ENCODE measurements at places on chromosomes 1 and 21.

DNA sequence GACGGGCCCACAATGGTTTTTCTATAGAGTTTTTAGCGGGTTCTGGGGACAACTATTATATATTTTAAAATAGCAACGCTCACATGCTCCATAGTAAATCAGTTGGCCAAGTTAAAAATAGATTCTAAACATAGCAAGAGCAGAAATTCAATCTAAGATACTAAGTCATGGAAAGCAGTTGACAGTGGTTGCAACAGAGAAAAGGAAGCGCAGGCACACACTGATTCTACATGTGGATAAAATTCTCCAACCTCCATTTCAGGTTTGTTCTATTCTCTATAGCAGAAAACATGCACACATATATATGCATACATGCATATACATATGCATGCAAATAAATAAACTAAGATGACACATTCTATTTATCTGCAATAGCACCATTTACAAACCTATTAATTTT lies 89.6 kb upstream of the HNRNPU start:
- DNase-seq, result no peak

- DNase-seq, result peak; percentile 22
Observed at GRCh38 chr1:11541956-11542355, 63.0 kb downstream of the DISP3 start.

DNA sequence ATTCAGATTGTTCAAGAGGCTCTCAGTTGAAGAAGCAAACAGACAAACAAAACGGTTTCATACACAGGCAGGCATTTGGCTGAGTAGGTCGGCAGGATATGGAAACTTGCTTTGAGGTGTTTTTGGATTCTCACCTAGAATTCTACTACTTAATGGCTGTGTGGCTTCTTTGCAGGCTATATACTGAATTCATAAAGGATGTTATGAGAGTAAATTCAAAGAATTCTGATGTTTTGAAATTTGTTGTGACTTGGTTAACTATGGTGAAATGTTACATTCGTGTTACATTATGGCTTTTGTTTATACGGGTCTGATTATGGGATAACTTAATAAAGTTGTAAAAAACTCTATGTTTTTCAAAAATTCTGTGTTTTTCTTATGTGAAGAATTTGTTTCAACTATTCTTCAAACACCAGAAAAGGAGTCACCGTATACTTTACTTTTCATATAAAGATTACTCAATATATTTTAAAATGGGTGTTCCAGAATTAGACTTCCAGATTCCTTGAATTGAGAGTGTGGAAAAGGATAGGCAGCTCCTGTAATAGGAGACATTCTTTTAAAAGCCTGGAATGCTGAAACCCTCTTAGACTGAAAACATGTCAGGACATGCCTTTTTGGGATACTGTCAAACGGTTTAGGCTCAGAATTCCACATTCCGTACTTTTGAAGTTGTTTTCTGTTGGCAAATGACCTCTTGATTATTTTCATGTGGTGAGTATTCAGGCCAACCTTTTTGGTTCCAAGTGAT lies 8.2 kb upstream of the IRF2BP2 start:
- no peak for DNase-seq

GRCh38 chr1:177561436-177561835 lies 390.7 kb downstream of the BRINP2 start:
- no peak for DNase-seq

GRCh38 chr1:53051676-53052075 lies 10.3 kb upstream of the PODN start:
- DNase-seq, result no peak

DNA sequence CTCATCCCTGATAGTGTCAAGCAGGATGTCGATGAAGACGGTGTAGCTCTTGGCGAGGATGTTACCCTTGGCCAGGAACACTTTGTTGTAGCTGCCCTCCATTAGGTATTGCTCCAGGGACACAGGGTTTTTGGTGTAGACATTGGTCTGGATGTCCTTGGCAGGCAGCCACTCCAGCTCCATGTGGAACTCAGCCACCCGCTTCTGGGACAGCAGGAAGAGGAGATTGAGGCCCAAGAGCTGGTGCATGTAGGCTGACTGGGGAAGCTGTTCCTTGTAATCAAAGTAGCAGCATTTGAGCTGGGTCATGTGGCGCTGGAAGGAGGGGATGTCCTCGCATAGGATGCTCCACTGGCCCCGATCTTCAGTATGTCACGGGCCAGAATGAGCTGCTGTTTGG lies 9.5 kb downstream of the IL6R start:
- DNase-seq, result no peak

GRCh38 chr1:182121787-182122186 lies 60.3 kb upstream of the ZNF648 start:
- DNase-seq, result no peak

DNA sequence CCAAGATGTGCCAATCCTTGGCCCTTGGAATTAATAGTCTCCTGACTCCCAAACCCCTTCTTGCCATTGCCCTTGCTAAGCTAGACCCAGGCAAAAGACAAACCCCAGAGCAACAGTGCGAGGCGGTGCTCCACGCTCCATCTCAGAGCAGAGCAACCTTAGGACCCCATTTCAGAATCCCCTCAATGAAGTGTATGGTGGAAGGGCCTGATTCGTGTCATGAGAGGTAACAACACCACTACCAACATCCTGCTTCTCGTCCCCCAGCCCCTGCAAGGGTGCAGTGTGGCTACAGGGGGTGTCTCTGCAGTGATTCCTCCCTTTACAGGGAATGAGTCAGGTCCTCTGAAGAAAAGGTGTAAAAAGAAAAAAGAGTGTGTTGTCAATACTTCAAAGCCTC lies 103.9 kb upstream of the IRF2BP2 start:
- no peak for DNase-seq

DNA sequence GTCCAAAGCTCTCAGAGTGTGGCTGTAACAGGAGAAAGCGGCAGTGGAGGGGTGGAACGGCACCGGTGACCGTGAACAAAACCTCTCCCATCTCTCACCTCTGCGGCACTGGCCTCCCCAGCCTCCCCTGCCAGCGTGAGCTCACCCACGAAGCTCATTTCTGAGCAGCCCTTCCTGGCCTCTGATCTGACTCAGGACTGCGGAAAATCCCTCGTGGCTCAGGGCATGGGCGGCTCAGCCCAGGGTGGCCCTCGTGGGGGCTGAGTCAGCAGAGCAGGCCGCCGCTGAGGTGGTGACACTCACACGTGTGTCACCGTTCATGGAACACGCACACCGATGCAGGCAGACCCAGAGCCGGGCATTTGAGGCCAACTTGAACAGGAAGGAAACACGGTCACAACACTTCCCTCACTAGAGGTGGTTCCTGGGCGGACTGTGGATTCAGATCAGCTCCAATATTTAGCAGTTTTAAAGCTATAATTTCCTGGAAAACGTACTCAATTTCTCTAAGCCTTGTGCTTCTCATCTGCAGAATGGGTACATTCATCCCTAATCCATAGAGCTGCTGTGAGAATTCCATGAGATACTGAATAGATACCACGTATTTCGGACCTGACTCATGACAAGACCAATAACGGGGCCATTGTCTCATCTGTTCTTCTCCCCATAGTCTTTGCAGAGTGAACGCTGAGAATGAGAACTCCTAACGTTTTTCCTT lies 115.0 kb upstream of the TMPRSS2 start:
- DNase-seq, result peak; percentile 24

- DNase-seq, result no peak
Observed at GRCh38 chr1:29641921-29642320, 405.6 kb downstream of the PTPRU start.

GRCh38 chr1:175314300-175314699 lies 121.7 kb upstream of the KIAA0040 start:
- DNase-seq, result no peak

DNA sequence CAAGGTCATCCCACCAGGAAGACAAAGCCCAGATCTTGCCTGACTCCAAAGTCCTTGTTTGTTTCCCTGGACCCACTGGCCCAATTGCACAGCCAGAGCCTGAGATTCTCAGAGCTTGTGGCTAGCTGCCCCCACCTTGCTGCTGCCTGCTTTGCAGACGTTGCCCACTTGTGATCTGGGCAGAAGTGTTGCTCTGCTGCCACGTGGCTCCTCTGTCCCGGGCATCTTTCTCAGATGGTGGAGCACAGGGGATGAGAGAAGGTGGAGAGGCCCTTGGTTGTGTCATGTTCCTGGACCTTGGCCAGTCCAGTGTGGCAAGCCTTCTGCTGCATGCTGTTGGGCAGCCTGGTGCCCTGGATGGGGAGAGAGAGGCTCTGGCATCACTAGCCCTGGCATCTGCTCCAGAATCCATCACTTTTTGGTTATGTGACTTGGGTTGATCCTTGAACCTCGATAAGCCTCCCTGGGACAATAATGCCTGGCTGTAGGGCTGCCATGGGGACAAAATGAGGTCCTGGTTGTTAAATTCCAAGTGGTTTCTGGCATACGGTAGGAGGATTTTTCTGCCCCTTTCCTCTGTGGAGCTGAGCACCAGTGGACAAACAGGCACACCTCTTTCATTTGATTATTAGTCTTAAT lies 1.5 kb upstream of the NR0B2 start:
- no peak for DNase-seq

DNA sequence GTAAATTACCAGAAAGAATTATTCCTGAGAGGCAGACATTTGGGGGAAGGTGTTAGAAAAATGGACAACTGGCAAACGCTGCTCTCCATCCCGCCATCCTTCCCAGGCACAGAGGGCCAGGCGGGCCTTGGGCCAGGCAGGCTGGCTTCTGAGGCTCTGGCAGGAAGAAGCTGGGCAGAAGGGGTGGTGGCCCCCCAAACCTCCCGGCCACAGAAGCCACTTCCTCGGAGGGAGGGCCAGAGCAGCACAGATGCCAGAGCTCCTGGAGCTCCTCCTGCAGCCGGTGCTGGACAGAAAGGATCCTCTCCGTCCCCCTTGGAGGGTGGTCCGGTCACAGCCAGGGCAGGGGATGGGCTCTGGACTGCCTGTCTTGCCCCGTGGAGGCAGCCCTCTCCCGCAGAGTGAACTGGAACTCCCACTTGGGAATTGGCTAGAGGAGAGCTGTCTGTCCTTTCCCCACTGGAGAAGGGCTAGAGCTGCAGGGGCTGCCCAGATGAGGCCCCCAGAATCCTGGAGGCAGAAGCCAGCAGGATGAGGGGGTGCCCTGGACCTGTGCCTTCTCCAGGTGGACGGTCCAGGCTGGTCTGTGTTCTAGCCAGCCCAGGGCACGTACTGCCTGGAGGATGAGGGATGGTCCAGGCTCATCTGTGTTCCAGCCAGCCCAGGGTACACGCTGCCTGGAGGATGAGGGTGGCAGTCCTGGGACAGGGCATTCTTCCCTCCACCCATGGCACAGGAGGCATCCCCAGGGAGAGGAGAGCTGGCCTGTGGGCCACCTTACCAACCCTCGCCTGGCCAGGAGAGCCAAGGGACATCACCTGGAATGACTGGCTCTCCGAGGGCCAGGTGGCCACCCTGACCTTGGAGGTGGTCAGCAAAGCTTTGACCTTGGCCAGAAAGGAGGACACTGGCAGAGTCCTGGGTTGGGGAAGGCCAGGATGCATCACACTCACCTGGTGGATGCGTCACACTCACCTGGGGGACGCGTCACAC lies 47.4 kb upstream of the ACTRT2 start:
- DNase-seq, result no peak

- peak; percentile 58 for DNase-seq
Observed at GRCh38 chr1:64474665-64475439, 4.9 kb downstream of the CACHD1 start.

DNA sequence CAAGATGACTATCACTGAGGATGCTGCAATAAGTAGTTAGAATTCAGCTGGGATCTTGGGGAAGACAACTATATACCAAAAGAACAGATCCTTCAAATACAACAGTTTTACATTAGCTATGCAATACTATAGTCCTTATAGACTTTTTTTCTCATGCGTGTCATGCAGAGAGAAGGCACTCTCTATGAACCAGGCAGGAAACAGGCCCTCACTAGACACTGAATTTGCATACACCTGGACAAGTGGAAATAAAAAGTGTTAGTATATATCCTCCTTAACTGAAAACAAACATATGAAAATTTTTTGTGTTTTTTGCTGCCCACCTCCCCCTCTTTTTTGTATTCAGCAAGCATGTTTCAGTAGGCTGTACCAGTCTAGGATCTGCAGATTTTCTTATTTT lies 29.9 kb downstream of the TMCO1 start:
- DNase-seq, result no peak

DNA sequence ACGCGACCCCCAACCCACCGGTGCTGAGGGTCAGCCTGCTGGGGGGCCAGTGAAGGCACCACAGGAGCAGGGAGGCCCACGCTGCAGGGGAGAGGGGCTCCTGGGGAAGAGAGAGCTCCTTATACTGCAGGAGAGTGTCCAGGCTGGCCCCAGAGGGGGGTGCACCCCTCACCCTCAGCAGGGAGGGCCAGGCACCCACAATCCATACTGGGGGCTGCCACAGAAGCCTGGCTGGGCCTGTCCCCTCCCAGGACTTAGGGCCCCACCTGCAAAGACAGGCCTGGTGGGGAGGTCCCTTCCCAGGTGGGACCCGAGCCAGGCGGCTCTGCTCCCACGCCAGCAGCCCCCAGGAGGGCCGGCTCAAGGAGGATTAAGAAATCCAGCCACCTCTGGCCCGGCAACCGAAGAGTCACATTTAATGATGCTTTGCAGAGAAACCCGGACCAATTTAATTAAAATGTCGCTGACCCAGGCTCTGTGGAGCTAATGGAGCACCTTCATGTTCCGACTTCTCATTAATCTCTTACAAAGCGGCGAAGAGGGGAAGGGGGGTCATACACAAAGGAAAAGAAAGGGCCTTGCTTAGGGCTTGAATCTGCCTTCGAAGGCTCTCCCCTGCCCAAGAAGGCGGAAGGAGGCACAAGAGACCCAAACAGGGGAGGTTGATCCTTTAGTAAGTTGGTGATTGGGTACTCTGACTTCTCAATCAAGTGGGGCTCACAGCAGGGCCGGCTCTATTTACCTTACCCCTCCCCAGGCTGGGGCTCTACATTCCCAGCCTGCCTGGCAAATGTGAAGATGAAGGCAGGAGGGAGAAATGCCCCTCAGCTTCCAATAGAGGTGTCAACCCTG lies 25.0 kb downstream of the WNT9A start:
- DNase-seq, result peak; percentile 70

- peak; percentile 44 for DNase-seq
Observed at GRCh38 chr1:59143133-59143487, 153.8 kb upstream of the FGGY start.

GRCh38 chr1:10497109-10497508 lies 22.4 kb downstream of the PEX14 start:
- no peak for DNase-seq

GRCh38 chr1:183287191-183287675 lies 101.2 kb downstream of the LAMC2 start:
- DNase-seq, result no peak

DNA sequence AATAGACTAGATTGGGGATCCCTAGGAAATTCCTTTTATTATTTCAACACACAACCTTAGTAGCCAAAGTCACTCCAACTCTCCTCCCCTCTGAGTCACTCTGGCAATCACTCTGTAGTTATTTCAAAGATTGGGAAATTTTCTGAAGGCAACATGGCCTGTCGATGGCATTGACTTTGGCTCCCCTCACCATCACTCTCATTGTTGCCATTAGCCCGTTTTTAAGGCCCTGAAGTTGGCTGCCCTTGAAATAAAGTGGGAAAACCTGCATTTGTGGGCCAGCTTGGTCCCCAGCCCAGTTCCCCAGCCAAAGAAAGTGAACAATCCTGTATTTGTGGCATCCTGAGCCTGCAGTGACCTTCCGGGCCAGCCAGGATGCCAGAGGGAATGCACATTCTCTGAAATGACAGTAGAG lies 52.5 kb downstream of the CDC7 start:
- no peak for DNase-seq

GRCh38 chr1:69710484-69711189 lies 142.9 kb downstream of the LRRC7 start:
- no peak for DNase-seq

Measured in kidney (tissue), 22 donors.